Mesendoderm (in vitro differentiated cells): ENCODE measurements at places on chromosomes 13 and 19.
A peak's percentile ranks its signal among the peaks of the same experiment; 100 is the strongest.

GRCh38 chr13:80338781-80339562 lies 2.0 kb downstream of the SPRY2 start:
- peak; percentile 86 for DNase-seq

- DNase-seq = no peak
Measured at GRCh38 chr19:48249502-48250014, 6.2 kb downstream of the CARD8 start.

DNA sequence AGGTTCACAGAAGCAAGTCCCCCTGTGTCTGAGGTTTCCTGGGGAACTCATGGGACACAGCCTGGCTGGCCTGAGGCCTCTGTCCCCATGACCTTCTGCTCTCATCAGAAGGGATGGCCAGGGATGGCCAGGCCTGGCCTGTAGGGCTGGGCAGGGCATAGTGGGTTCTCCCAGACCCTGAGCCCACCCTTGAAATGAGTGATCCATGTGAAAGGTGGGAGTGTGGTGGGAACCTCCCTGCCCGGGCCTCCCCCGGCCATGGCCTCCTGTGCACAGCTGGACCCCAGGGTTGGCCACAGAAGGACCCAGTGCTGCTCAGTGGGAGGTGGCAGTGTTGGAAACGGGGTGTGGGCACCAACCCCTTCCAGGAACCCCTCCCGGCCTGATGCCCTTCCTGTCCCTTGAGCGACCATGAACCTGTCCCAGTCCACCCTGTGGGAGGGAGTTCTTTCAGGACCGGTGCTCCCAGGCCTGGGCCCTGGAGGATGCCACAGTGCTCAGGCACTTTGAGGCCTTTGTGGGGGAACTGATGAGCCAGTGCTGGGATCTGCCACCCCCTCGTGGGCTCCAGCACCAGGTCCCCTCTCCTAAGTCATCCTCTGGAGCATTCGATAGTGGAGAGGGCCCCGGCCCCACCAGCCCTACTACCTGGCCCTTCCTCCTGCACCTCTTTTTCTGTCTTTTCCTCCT lies 15.5 kb upstream of the ZNF14 start:
- DNase-seq = no peak

GRCh38 chr19:16062789-16063188 lies 13.5 kb upstream of the TPM4 start:
- peak; percentile 66 for DNase-seq

DNA sequence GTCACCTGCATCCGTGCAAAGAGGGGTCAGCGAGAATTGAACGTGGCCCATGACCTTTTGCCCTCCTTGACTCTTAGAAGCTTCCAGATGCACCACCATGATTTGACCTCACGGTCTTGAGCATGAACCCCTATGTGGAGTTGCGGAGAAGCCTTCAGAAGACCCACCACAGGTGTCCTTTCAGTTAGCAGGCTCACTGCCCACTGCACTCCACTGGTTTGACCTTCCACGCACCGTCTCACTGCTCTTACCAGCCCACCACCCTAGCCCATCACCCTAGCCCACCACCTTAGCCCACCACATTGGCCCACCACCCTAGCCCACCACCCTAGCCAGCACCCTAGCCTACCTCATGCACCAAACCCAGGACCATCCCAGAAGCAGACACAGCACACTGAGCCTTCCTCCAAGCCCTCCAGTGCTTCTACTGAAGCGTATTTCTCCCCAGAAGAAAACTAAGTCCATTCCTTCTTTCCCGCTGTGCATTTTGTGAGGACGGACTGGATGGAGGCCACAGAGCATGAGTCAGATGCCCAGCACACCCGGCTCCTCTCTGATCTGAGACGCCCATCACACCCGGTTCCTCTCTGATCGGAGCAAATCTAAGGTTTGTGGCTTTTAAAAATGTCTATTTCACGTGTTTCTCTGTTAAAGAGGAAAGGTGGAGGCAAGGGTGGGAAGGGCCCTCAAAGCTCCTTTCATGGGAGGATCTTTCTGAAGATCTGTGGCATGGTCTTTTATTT lies 45.8 kb downstream of the SOX1 start:
- DNase-seq = no peak

DNA sequence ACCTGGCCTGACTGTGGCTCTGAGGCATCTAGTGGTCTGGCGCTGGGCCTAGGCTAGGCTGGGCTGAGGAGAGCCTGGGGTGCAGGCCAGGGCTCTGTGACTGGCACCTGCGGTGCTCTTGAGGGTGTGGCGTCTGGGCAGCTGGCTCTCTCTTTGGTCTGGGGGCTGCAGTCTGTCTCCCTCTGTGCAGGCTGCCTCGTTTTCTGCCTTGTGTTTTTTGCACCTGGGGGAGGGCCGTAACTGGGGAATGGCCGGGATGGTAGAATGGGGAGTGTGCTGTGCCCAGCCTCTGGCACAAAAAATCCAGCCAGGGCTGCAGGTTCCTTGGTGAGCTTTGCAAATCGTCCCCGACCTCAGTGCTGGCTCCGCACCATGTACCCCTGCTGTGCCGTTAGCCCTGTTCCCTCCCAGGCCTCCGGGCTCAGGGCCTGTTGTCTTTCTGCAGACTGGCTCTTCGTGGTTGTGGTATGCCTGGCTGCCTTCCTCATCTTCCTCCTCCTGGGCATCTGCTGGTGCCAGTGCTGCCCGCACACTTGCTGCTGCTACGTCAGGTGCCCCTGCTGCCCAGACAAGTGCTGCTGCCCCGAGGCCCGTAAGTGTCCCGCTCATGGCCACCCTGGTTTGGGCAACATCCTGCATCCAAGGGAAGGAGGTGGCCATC lies 6.5 kb upstream of the USF2 start:
- no peak for DNase-seq

DNA sequence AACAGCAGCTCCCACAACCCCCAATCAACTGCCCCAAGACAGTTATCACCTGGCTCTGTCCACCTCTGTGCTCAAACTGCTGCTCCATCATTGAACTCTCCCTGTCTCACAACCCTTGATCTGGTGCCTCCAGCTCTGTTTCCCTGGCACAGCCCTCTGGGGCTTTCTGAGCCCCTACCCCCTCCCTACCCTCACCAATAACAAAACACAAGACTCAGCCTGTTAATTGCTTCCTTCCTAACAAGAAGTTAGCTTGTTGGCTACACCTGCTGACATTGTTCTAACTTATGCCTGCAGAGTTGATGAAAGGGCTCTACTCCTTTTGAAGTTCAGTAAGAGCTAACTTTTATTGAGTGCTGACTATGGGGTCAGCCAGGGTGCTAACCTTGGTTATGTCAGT lies 99.4 kb upstream of the FNDC3A start:
- no peak for DNase-seq

DNA sequence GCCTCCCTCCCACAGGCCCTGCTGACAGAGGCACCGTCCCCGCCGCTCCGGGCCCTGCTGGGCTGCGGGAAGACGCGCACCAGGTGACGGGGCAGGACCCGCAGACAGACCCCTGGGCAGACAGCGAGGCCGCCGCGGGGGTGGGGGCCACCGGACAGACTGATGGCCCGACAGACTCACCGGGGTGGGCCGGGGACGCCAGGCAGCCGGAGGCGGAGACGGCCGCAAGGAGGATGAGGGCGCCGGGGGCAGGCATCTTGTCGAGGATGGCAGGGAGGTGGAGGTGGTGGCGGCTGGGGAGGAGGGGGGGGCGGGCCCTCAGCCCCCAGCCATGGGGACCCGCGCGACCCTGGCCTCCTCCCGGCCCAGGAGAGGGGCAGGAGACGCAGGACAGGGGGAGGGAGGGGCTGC lies 309 bp downstream of the LMTK3 start:
- no peak for DNase-seq

GRCh38 chr13:97885641-97886040 lies 67.8 kb upstream of the IPO5 start:
- DNase-seq = no peak

DNA sequence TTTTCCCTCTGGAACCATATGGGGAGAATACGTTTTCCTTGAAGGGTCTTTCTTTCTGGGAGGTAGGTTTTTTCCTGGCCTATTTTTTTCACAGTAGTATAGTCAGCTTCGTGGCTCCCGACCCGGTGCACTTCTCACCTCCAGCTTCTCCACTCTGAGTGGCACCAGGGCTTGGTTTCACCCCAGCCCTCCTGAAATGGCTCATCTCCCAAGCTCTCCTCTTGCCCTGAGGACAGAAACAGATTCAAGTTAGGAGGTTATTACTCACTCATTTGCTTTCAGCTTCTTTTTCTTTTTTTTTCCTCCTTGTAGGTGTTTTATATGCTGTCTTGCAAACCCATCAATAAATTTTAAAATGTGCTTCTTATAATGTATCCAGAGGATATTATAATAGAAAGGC lies 199.3 kb downstream of the RFC3 start:
- no peak for DNase-seq

- DNase-seq = no peak
Measured at GRCh38 chr19:48466561-48467325, 2.4 kb upstream of the CYTH2 start.

DNA sequence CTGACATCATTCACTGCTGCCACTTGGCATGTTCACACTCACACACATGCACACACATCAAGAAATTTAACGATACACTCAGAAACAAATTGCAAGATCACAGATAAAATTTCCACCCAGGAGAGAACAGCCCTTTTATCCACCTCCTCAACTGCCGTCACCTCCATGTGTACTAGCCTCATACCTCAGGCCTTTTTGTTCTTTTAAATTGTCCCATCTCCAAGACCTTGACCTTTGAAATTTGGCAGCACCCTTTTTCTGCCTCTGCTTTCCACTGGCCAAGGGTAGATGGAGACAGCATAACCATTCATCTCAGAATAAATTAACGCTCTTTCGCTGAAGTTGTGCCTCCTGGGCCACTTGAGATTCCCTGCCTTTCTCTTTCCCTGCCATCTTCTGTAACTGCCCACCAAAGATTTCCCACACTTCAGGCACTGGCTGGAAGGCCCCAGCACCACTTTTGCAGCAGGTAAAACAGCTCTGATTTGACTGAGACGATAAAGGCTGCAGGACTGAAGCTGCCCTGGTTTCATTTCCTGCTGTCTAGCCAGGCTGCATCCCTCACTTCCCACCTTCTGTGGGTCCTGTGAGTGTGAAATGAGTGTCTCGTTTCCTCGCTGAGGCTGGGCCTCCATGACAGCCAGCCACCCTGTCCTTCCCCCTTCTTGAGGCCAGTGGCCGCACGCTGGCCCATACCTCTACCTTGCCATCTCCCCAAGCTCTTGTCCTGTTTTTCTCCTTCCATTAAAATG lies 39.3 kb downstream of the MBNL2 start:
- DNase-seq = no peak

DNA sequence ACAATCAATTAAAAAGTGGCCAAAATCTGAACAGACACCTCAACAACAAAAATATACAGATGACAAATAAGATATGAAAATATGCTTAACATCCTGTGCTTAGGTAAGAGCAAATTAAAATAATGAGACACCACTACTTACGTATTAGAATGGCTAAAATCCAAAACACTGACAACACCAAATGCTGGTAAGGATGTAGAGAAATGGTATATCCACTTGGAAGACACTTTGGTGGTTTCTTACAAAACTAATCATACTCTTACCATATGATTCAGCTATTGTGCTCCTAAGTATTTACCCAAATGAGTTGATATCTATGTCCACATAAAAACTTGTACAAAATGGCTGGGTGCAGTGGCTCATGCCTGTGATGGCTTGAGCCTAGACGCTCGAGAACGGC lies 51.7 kb upstream of the ZNF599 start:
- DNase-seq = no peak

GRCh38 chr13:46339035-46339666 lies 47.9 kb downstream of the RUBCNL start:
- DNase-seq = no peak

DNA sequence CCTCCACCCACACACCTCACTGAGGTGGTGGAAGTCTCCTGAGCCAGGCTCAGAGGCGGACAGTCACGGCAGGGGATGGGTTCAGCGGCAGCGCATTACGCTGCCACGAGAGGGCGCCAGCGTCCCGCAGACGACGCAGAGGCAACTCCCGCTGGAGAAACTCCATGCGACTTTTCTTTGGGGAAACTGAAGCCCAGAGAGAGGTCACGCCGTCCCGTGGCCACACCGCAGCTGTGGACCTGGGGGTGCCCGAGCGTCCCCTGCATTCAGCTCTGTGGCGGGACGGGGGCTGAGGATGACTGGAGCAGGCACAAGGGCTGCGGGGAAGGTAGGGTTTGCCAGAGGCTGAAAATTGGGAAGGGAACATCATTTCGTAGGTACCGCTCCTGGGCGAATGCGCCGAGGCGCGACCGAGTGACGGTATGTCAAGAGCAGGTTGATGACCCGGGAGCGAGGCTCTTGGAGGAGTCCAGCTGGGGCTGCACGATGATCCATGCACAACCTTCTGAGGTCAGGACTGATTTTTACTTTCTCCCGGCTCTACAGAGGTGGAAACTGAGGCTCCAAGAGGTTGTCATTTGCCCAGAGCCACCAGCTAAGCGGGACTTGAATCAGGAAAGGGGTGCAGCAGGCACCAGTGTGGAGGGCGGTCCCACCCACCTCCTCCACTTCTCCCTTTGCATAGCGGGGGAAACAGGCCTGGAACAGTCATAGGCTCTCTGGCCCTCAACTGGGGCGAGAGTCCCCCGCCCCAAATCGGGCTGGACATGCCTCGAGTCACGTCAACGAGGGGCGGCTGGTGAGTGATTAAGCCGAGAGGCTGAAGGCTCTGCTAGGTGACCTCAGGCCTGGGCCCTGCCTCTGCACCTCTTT lies 690 bp upstream of the ARRDC2 start:
- DNase-seq = peak; percentile 82

- peak; percentile 63 for DNase-seq
Measured at GRCh38 chr19:13017306-13018034, 22.2 kb downstream of the NFIX start.
